ENCODE measurements at places on chromosomes 7 and 10.

DNA sequence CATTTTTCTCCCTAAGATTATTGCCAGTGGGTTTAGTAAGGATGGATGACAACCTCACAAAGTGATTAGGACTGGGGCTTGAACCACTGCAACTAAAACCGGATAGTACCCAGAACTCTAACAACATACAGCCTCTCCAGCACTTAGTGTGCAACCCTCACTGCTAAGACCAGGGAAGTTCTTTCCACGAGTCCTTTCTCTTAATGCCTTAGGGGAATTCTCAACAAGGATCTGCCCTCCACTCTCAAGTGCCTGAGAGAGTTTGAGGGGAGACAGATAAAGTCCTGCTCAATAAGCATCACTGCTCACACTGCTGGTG lies 104.6 kb downstream of the NRP1 start:
- no peak for DNase-seq

DNA sequence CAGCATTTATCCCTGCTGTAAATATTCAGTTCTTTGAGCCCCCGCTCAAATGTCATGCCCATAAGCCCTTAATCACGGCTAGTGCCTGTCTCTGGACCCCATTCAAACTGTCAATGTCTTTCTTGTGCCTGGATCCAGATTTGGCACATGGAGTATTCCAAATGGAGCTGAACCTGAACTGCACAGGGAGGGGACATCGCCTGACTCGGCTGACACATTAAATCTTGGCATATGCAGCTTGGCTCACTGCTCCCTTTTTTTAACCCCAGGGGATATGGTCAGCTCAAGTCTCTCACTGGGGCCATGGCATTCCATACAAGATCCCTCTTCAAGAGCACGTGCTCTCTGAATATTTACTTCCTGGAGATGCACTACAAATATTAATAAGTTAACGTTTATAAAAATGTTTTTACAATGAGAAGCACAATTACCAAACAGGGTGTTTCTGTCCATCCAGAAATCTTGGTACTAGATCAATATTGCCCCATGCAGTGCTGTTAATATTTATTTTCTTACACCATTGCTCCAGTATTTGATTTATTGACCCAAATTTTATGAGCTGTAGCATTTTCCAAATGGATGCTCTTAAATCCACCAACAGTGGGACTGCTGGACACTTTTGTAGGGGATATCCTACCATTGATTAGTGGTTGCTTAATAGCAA lies 57.4 kb downstream of the FGFR2 start:
- no peak for DNase-seq

- DNase-seq, result no peak
Measured at GRCh38 chr10:54194806-54195205, 606.2 kb downstream of the PCDH15 start.

DNA sequence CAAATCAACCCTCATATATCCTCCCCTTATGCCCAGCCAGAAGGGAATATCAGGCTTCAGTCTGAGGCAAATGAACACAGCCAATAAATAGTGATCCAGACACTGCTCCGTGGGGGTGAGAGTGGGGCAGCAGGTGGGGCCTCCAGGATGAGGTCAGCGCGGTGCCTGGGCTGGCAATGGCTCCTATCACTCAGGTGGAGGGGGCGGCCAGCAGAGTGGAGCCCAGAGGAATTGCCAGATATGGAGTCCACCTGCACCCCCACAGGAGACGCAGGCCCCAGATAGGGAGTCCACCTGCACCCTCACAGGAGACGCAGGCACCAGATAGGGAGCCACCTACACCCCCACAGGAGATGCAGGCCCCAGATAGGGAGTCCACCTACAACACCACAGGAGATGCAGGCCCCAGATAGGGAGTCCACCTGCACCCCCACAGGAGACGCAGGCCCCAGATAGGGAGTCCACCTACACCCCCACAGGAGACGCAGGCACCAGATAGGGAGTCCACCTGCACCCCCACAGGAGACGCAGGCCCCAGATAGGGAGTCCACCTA lies 78.0 kb upstream of the PPP2R2D start:
- DNase-seq, result no peak

DNA sequence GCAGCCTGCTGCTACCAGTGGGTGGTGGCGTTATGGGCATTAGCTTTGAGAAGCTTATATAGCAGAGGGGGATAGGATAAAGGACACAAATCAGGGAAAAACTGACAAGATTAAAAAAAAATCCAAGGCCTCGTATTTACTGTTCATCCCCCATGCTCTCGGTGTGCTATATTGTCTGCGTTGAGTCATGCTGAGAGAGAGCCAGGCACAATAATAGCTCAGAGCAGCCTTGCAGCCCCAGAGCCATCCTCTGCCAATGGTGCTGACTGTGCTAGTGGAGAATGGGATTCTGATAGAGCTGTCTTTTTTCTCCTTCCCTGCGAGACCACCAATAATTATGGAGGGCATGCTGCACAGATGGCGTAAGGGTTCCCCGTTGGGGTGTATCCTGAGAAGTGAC lies 51.7 kb upstream of the FZD1 start:
- DNase-seq, result no peak
